ENCODE measurements at places on chromosomes 1 and 21.

DNA sequence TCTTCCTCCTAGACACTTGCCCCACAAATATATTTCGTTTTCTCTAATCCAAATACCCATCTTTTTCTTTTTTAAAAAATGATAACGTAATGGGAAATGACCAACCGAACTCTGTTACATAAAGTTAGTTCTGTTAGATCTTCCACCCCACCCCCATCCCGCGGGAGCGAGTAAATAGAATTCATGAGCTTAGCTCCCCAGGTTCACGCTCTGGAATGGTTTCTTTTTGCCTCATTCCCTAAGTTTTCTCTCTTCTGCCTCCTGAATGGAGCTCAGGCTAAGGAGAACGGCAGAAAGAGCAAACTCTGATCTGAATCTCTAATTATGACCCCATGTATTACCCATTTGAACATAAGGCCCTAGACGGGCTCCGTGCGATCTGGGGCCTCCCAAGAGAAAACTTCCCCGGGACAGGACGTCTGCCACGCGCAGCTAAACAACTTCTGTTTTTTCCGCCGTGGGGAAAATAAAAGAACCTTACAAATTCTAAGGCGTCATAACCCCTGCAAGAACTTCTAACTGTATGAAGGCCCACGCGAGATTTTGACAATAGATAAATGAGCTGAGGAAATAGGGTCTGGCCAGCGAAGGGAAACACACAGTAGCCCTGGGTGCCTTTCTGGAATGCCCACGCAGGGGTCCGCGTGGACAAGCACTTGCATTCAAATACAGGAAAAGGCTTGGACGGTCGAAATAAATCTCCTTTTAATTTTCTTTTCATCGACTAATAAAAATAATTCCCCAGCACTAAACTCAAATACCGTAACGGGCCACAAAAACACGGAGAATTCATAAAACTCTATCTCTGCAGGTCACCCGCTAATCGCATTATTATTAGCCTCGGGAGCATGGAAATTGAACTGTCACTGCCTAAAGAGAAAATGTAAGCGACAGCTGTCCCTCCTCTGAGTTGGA, 2.2 kb downstream of the TBX15 start:
- no peak for DNase-seq

DNA sequence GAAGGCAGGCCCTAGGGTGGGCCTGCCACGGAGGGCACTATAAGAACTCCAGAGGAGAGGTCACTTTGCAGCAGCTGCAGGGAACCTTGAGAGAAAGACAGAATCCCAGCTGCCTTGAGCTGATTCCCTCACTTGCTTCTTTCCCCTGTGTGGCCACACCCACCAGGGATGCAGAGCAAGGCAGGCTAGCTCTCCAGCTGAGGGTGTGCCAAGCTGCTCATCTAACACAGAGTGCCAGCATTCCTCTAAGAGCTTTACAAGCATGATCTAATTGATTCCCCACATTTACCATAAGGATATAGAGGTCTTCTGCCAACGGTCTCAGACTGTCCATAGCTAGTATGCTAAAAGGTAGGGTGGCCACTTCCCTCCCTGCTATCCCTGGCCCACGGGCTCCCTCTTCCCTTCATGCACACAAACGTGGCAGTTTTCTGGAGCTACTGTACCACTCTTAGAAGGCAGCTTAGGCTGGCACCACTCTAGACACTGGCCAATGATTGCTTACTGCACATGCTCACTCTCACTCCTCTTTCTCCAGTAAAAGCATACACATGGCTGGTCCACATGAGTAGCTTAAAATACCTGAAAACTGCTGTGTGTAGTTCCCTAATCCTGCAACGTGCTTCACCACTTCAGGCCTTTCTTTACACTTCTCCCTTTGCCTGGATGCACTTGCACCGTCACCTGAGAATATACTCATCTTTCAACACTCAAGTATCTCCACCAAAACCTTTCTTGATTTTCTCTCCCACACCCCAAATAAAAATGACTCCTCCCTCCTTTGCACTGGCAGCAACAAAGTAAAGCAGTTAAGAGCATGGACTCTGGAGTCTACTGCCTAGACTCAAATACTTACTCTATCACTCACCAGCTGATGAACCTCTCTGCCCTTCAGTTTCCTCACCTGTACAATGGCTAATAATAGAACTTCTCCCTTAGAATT, 57.7 kb downstream of the DMAP1 start:
- no peak for DNase-seq

DNA sequence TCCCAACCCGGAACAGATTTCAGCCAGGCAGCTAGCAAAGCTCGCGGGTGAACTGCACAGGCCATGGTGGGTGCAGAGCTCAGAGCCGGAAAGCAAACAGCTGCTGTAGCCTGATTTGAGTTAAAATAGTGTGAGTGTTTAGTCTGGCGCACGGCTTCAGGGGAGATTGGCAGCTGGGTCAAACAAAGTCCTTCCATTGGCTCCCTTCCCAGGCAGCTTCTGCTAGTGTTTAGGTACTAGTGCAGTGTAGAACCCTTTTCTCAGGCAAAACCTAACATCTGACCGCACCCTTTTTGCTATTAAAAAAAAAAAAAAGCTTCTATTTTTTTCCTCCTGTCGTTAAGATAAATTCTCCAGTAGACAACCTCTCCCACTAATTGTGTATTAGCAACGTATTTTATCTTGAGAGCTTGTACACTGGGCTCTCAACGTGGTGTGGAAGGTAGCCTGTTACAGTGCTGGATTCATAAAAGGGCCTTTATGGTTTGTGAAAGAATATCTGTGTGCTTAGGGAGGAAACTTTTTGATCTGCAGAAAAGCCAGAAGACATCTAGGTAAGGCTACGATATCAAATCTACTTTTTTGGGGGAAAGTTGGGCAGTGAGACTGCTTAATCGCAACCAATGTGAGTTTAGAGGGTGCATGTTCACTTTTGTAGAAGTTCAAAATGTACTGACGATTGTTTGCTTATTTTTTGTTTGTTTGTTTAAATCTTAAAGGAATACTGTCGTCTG, 689.6 kb downstream of the USP25 start:
- DNase-seq = no peak

GRCh38 chr1:158095737-158096335, 84.9 kb upstream of the CD1D start:
- DNase-seq = peak; percentile 34

GRCh38 chr1:83064589-83065242, 934.2 kb downstream of the TTLL7 start:
- DNase-seq = no peak

GRCh38 chr1:19312782-19313635, 883 bp downstream of the SLC66A1 start:
- DNase-seq = no peak

GRCh38 chr1:41280202-41281032, 38.3 kb upstream of the SCMH1 start:
- DNase-seq = no peak

- DNase-seq = peak; percentile 61
These were observed at the start of gene SYTL1 for GRCh38 chr1:27341525-27342252. Gene SYTL1, plus strand, starts transcription at chr1:27342022. Its CDS starts 3,313 bp downstream, at chr1:27345335.

- no peak for DNase-seq
These were observed 12.4 kb upstream of the PRDM16 start for GRCh38 chr1:3056641-3057040.

DNA sequence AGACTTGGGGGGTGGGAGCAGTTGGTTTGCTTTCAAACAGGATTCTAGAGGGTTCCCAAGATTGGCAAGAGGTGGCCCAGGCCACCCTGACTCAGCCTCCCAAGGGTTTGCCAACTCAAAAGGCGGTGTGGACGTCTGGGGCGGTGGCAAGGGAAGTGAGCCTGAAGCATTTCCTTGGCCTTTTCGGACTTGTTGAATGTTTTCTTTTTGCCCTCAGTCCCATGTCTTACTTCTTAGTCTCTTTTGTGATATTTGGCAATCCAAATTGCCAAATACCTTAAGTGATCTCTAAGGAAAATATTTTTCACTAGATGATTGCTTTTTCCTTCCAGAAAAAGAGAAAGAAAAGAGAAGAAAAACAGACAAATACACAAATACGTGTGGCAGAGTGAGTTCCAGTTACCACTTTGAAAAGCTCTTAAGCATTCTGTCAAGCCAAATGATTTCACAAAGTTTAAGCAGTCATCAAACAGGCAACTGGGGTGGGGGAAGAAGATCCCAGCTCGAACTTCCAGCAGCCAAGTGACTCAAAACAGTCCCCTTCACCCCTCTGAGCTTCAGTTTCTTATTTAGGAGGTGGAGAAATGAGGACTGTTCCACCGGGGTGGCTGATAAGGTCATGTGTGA, 374.6 kb upstream of the USP24 start:
- no peak for DNase-seq

DNA sequence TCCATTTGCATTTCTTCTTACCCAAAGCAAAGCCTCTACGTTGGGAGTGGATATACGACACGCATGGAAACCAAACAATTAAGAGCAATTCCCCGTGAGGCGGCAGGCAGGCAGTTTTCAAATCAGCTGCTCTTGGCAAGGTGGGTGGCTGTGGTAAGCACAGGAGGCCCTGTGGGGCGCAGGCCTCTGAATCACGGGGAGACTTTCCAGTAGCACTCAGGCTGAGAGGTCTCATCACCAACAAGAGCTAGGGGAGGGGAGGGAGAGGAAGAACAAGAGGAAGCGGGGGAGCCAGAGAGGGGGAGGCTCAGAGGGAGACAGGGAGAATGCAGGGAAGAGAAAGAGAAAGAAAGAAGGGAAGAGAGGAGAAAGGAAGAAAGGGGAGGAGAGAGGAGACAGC, 56.4 kb downstream of the MT1HL1 start:
- no peak for DNase-seq

GRCh38 chr1:40796939-40797667, 13.5 kb downstream of the KCNQ4 start:
- DNase-seq = no peak

DNA sequence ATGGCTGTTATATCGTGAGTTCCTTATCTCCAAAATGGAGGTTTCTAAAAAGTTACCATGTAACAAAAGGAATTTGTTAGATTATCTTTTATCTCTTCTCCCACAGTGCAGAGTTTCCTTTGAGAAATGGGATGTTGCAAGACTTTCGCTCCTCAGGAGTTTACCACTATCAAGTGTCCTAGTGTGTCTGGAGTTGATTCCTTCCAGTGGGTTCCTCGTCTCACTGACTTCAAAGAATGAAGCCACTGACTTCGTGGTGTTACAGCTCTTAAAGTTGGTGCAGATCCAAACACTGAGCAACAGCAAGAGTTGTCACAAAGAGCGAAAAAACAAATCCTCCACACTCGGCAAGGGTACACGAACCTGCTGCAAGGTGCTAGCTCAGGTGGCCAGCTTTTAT, 37.0 kb downstream of the SPAG17 start:
- DNase-seq = no peak

DNA sequence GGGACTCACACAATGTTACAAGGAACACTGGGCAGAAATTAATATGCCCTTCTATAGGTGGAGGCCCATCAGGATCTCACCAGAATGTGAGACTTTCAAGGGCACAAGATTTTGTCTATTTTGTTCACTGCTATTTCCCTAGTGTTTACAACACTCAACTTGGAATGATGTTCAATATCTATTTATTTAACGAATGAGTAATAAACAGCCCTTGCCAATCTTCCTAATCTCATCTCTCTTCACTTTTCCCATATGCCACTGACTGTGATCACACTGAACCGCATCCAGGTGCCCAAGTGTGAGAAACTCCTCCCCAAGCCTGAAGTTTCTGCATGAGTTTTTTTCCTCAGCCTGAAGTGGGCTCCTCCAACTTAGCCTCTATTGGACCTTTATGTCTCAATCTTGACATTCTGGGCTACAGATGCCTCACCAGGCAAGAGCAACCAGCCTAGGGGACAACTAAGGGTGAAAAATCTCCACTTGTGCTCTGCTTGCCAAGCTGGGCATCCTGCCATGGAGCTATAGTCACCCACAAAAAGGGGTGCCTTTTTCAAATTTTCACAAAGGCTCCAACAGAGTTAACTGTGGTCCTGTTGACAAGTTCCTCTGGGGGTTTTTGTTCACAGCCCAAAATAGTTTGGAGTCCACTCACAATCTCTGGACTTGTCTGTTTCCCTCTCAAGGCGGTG, 105.6 kb downstream of the PLPP3 start:
- no peak for DNase-seq

DNA sequence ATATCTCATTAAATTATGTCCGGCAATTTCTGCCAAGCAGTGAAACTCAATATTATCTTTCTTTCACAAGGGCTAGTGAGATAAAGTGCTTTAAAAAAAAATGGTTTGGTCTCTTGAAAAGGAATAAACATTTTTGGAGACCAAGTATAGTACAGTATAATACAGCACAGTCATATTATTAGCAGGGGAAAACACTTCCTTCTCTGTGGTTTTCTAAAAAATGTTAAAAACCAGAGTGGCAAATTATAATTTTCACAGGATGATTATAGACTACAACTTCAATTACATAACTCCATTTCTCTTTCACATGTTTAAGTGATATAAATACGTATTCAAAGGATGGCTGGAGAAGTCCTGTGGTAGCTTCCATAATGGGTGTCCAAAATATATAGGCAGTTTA, 170.3 kb upstream of the DMRTA2 start:
- DNase-seq = no peak

DNA sequence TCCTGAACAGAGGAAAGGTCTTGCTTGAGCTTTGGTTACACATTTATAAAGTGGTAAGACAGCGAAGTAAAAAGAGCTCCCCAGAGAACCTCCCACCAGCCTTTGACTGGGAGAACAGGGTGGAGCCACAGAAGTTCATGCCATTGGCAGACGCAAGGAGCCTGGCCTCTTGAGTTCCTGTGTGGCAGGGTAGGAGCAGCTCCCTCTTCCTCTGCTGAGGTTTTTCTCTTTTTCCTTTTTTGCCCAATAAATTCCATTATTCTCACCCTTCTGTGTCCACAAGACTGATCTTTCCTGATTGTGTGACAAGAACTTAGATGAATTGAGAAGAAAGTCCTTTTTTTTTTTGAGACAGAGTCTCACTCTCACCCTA, 4.3 kb downstream of the THEM4 start:
- peak; percentile 71 for DNase-seq

GRCh38 chr1:245263529-245264095, 108.8 kb downstream of the KIF26B start:
- DNase-seq = no peak

DNA sequence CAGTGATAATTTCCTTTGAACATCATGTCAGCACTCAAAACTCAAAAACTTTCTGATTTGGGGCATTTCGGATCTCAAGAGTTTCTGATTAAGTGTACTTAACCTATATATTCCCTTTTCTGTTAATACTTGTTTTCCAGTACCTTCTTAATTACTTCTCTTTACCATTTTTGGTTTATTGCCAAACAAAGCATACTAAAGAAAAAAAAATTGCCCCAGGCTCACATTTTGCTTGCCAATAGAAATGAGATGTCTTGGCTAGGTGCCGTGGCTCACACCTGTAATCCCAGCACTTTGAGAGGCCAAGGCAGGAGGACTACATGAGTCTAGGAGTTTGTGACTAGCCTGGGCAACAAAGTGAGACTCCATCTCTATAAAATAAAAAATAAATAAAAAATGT, 4.8 kb downstream of the PSMD4 start:
- DNase-seq = no peak

DNA sequence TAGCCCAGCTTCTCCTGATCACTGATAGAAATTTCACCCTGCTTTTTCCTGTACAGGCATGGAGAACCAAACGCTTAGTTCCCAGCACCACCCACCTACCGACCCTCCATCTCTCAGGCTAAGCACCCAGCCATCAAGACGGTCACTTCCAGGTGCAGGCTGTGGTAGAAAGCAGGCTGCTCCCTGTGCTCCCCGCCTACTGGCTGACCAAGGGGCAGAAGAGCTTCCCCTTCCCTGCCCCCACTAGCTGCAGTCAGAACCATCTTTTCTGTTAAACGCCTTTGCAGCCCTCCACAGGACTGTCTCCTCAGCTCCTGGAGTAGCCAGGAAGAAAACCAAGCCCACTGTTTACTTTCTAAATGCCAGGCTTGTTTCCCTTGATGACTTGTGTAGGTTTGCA, 23.0 kb downstream of the SPATA46 start:
- DNase-seq = no peak

GRCh38 chr1:169739980-169740379, 6.1 kb upstream of the SELE start:
- DNase-seq = no peak

- DNase-seq = no peak
These were observed 171.4 kb upstream of the GORAB start for GRCh38 chr1:170360601-170361000.

Measured in activated CD4-positive, alpha-beta T cell treated with anti-CD3 and anti-CD28 coated beads, Interleukin-2, amount 50 U/mL, for 48 hours (primary cell).